ENCODE measurements at places on chromosomes 11 and 22.

GRCh38 chr22:43921370-43921769 is 2.2 kb upstream of the PNPLA3 start:
- peak; percentile 56 for DNase-seq

- DNase-seq = no peak
Measured at GRCh38 chr11:4085575-4085974, 9.0 kb upstream of the RRM1 start.

DNA sequence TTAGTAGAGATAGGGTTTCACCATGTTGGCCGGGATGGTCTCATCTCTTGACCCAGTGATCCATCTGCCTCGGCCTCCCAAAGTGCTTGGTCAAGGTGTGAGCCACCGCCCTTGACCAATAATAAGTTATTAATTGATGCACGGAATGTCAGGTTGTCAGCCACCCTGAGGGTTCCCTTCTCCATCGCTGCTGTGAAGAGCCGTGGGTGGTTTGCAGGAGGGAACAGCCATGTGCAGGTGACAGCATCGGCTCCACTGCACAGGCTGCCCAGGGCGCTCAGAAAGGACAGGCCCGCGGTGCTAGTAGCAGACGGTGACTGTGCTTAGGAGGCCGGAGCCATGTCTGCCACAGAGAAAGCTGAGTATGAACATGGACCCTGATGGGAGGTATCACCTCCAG is 814.0 kb downstream of the BRD1 start:
- no peak for DNase-seq

GRCh38 chr22:50699001-50699755 is 26.6 kb downstream of the SHANK3 start:
- DNase-seq = no peak

DNA sequence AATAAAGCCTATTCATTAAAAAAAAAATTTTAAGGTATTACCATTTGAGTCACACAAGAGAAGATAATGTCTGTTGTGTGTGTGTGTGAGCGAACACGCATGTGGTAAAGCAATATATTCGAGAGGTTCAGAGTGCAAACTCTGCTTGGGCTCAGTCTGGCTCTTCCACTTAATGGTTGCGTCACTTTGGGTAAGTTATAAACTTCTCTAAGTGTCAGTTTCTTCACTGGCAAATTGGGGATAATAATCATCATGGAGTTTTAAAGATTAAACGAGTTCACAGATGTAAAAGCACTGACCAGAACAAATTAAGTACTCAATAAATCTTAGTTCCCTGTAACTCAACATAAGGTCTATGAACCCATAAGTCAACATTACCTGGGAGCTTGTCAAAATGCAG is 37.0 kb downstream of the SIK3 start:
- DNase-seq = no peak

GRCh38 chr22:30182350-30182745 is 64.2 kb downstream of the LIF start:
- no peak for DNase-seq

- DNase-seq = no peak
Measured at GRCh38 chr11:117564321-117564720, 232.7 kb downstream of the DSCAML1 start.

DNA sequence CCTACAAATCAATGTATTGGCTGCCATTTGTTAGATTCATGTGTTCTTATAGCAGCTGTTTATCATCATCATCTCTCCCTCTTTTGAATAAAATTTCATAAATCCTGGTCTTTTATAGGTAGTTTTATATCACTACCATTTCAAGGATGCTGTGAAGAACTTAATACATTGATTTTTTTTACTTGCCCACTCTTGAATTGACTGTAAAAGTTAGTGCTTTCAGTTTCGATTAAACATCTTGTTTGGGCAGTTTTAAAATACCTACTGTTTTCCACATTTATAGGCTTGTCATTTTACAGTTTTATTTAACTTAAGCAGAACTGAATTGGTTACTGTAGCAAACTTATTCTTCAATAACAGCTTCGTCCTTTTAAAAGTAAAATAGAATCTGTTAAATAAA is 59.5 kb downstream of the TTC17 start:
- no peak for DNase-seq

GRCh38 chr11:71461696-71462095 is 8.7 kb downstream of the NADSYN1 start:
- no peak for DNase-seq

All from fibroblast of mammary gland (primary cell).